ENCODE measurements at places on chromosomes 11 and 22.

- DNase-seq, result peak; percentile 31
Observed at GRCh38 chr11:72471005-72471898, 36.9 kb upstream of the CLPB start.

DNA sequence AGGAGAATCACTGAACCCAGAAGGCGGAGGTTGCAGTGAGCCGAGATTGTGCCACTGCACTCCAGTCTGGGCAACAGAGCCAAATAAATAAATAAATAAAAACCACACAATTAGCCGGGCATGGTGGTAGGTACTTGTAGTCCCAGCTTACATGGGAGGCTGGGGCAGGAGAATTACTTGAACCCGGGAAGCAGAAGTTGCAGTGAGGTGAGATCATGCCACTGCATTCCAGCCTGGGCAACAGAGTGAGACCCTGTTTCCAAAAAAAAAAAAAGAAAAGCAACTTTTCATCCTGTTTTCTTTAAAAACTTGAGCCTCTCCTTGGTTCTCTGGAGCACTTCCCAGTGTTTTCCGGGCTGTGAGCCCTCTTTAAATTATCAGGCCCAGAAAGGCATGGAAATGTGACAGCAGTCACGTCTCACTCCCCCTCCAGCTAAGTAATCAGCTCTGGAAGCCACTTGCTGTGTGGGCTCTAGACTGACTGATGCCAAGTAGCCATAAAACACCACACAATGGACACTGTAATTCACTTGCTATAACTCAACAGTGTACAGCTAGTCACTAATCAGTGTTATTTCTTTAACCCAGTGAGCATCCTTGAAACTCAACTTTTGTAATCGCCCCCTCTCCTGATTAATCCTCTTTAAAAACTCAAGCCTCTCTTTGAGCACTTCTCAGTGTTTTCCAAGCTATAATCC lies 13.0 kb upstream of the MCHR1 start:
- DNase-seq, result no peak

- DNase-seq, result no peak
Observed at GRCh38 chr11:35766651-35767050, 104.1 kb downstream of the TRIM44 start.

DNA sequence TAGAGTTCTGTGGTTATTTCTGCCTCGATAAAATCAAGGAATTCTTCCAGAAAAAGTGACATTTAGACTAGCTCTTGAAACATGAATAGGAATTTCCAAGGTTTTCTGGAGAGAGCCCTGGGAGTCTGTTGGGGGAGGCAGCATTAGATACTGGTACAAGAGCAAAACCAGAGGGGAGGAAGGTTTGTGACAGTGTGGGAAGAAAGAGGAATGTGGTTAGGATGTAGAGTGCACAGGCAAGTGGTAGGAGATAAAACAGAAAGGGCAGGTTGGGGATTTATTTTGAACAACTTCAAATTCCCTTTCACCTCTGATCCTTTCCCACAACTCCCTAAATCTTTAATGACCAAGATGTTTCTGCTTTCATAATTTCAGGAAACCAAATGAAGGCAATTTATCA lies 588.4 kb downstream of the METTL15 start:
- DNase-seq, result no peak

- no peak for DNase-seq
Observed at GRCh38 chr11:45676522-45677095, 11.2 kb upstream of the CHST1 start.

DNA sequence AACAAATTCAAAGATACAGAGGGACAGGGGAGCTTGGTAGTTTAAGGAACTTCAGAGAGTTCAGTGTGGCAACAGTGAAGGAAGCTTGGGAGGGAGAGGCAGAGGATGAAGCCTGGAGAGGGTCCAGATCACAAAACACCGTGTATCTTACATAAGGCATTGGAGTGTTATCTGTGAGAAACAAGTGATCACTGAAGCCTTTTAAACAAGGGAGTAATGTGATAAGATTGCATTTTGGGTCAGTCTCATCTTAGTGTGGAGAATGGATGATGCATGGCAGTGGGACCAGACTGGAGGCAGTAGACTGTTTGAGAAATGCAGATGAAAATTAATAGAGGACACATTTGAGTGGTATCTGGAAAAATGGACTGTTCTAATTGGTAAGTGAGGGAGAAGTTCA lies 79.4 kb downstream of the EXT2 start:
- no peak for DNase-seq
